Hematopoietic multipotent progenitor cell treated with erythropoietin and hydrocortisone succinate and interleukin-3 and kit ligand, for 8 days (in vitro differentiated cells): ENCODE measurements at places on chromosomes 2 and 18.

DNA sequence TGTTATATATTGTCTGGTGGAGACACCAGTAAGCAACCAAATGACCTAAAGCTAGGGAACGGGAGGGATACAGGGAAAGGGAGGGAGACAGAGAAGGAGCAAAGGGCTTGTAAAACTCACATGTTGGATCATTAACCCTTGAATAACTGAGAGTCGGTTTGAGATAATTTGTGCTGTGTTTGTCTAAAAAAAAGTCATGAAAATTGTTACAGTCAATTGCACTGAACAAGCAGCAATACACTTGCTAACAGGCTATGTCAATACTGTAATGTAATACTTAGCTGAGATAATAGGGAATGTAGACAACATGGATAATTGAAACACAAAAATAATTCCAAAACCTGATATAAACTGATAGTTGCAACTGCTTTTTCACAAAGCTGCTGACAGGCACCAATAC, 71.3 kb upstream of the ZNF521 start:
- DNase-seq, result no peak

DNA sequence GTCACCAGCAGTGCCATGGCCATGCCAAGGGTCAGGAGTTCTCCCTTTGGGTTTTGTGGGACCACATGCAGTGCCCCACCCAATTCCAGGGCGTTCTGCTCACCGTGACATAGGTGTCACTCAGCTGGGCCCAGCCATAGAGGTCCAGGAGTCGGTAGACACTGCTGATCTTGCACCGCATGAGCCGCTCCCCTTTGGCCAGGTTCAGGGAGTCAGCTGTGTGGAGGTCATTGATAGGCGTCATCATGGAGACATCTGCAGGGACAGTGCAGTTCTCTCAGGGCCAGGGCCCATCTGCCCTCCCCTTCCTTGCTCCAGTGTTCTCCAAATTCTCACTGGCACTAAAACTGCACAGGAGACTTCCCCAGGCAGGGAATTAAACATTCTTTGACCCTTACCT, 71.9 kb downstream of the ADD2 start:
- DNase-seq, result no peak

DNA sequence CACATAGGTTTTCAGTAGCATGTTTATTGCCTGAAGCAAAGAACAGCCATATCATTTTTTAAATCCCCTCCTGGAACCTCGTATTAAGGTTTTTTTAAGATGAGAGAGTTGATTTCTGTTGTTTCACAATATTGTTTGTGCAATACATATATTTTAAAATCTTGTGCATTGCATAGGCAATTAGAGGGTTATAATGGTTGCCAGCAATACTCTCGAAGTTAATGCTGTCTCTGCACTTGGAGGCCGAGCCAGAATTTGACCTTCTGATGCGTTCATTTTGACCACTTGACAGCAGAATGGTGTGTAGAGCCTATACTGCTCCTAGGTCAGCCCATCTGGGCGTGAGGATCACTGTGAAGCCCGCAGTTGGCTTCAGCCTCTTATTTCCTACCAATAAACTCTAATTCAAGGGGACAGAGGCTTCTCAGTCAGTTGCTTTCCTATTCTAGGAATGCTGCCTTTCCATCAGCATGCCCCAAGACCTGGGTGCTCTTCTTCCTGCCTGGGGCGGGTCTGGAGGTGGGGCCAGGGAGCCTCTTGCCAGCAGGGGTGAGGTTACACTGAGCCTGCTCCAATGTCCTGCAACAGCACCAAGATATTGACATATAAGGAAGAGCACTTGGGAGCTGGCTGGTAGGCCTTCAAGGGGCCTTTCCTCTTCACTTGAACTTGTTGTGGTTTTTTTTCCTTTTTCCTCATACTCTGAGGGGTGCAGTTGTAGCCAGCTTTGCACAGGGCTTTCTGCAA, 91.4 kb upstream of the BCL2L11 start:
- DNase-seq, result no peak

DNA sequence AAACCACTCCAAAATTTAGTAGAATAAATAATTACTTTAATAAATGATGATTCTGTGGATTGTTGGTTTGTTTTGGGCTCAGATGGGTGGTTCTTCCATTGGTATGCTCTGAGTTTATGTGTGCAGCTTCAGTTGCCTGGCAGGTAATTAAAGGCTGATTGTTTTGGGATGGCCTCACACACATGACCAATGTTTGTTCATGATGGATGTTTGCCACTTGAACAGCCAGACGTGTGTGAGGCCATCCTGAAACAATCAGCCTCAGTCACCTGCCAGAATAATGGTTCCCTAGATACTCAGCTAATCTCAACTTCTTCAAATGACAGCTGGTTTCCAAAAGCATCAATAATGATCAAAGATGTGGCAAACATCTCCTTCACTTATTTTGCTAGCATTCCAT, 352.5 kb upstream of the GULP1 start:
- no peak for DNase-seq

- no peak for DNase-seq
Observed at GRCh38 chr2:224776795-224777558, 60.8 kb upstream of the CCDC195 start.

GRCh38 chr2:199977984-199978415, 22.6 kb downstream of the MAIP1 start:
- no peak for DNase-seq

DNA sequence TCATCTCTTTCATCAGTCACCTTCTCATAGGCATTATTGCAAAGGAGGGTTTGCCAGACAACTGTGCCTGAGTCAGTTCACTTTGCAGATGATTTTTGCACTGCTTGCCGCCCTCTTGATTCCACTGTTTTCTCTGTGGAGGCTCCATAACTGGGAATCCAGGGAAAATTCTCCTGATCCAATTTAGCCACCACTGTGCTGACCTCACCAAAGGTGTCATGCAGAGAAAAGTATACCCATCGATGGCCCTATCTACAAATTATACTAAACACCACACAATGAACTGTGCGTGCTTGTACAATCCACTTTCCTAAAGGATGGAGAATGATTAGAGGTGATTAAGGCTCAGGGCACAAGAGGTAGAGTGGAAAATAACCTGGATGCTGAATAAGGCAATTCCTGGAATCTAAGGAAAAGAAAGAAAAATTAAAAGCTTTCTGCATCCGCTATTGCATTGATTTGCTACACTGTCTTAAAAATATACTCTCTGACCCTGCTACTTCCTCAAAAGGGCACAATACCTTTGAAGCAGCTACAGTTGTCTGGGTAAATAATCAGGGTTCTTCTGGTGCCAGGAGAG, 409.4 kb downstream of the RIT2 start:
- DNase-seq, result no peak

GRCh38 chr2:31219131-31219969, 2.0 kb upstream of the CAPN14 start:
- no peak for DNase-seq

DNA sequence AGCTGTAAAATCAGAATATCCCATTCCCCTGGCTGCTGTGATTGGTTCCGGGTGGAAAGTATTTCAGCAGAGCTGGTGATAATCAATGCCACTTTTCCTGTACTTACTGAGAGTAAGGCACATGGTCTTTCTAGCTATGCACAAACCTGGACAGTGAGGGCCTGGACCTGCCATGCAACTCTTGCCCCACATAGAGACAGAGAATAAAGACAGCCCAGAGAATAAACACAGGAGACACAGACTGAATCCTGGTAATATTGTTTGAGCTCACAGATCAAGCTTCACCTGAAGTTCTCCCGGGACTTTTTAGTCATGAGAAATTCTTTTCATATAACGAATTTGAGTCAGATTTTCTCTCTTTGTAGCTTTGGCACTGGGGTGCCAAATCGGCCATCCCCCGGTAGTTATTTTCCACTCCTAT, 81.9 kb downstream of the ACAA2 start:
- DNase-seq, result no peak

DNA sequence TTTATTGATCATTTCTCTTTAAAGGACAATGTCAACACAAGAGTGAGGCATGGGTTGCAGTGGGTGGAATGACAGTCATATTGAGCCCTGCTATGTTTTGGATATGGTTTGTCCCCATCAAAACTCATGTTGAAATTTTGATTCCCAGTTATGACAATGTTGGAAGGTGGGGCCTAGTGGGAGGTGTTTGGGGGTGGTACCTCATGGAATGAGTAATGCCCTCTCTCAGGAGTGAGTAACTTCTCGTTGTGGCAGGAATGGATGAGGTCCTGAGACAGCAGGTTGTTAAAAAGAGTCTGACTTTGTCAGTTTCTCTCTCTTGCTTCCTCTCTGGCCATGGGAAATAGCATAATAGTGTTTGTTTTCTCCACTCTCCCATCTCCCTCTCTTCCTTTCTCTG, 345.3 kb downstream of the DCC start:
- DNase-seq, result no peak

DNA sequence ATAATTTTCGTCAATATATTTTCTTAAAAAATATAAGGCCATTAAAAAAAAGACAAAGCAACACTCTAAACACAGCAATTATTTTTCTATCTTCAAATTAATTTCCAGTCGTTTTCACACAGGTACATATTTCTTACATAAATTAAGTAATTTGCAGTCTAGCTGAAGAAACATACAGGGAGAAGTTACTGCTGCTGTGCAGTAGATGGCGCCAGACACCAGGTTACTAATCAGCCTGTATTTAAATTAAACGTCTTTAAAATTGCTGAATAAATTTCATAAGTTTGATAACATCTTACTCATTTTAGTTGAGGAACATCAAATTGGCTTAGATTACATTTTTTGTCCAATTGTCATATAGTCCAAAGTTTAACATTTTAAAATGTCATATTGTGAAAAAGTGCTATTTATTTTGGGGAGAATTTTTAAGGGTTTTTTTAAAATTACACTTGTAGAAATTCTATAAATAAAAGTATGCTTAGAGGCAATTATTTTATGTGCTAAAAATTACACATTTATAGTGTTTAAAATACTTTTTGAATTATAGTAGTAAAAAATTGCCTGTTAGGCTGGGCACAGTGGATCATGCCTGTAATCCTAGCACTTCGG, 88.4 kb downstream of the PMAIP1 start:
- DNase-seq, result peak; percentile 61

DNA sequence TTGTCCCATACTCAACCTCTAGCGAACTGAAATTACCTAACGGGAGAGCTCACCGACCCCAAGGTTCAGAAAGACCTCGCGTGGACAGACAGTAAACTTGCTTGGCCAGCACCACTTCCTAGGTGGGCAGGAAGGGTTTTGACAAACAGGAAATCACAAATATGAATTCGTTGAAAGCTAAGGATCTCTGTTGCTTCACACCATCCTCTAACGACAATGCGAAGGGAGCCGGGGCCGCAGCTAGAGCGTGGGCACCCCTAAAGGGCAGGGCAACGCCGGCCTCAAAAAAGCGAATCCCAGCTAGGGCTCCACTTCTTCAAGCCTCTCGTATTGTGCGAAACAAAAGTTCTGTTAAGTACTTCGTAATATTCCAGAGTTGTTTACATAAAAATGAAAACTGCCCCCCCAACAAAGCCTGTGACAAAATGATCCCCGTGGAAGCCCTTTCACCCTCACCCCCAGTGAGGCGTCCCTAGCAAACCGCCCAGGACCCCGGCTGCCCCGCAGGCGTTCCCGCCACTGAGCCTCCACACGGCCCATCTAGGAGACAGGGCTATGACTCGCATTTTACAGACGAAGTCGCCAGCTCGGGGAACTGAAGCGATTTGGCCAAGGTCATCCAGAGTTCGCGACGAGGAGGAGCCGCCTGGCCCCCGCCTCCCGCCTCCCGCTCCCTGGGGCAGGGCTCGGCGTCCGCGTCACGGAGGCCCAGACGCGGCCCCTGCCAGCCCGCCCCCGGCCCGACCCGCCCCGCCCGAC, 548 bp downstream of the KANSL3 start:
- DNase-seq, result peak; percentile 84
